ENCODE measurements at places on chromosomes 7 and 10.

DNA sequence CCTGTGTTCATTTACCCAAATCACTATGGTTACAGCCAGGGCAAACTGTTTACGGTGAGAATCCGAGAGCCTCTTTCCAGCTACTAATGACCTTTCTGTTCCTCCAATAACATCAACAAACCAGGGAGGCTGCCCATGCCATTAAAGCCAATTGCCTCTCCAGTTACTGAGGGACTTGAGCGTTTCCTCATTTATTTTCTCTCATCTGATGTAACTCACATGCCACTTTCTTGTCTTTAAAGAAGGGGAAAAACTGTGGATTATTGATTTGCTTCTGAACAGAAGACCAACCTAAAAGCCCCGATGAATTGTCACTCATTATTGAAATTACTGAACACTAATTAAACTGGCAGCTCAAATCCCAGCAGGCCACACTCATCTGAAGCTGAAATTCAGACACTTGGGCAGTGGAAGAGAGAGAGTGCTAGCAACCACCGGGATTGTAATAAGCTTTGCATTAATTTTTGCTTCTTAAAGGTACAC, 595.8 kb upstream of the MKI67 start:
- no peak for DNase-seq

GRCh38 chr7:157503229-157503628, 166.4 kb downstream of the DNAJB6 start:
- DNase-seq, result no peak

DNA sequence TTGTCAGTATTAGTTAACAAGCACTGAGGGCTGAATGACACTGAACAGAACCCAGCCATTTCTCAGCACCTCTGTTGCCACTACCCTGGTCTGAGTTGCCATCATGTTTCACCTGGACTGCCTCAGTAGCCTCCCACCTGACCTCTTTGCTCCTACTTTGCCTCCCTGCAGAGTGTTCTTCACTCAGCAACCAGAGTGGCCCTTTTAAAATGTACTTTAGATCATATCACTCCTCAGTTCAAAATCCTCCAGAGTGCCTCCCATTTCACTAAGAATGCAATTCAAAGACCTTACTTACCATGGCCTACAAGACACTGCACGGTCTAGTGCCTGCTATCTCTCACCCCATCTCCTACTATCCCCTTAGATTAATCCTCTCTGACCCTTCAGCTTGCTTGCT, 214.5 kb downstream of the AUTS2 start:
- no peak for DNase-seq

DNA sequence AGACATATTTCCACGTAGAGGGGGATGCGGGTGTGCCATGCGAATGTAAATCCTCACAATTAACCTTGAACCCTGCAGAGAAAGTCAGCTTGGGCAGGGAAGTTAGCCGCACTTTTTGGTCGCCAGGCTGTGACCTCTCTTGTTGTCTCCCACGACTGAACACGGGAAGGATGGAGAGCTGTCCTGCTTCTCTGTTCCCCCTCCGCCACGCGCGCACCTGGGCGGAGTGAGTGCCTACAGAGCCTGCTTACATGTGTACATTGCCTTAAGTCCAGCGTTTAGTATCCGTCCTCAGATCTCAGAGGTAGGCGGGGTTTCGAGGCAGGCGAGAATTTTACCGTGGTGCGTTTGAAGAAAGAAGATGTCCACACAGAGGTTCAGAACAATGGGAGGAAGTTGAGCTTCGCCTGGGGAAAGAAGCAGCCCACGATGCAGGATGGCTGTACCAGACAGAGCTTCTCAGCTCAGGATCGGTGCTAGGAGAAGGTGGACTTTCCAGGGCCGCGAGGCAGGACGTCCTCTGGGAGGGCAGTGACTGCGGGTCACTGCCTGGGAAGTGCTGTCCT, 482 bp upstream of the ERCC6 start:
- DNase-seq, result peak; percentile 55

- DNase-seq, result no peak
Measured at GRCh38 chr7:114416129-114416990, 1.7 kb downstream of the FOXP2 start.

DNA sequence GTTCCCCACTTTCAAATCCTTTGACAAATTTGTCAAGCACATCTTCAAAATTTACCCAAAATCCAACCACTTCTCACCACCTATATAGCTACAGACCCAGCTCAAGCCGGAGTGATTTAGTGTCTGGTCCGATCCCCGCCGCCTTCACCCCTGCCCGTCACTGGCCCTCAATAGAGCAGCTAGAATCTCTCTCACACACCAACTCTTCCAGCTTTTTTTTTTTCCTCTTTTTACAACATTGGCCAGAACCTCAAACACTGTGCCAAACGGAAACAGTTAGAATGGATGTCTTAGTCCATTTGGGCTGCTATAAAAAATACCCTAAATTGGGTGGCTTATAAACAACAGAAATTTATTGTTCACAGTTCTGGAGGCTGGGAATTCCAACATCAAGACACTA, 41.1 kb upstream of the TMEM72 start:
- no peak for DNase-seq

GRCh38 chr7:50970092-50970491, 187.4 kb upstream of the GRB10 start:
- no peak for DNase-seq

GRCh38 chr7:77205706-77206105, 6.1 kb upstream of the FGL2 start:
- no peak for DNase-seq

DNA sequence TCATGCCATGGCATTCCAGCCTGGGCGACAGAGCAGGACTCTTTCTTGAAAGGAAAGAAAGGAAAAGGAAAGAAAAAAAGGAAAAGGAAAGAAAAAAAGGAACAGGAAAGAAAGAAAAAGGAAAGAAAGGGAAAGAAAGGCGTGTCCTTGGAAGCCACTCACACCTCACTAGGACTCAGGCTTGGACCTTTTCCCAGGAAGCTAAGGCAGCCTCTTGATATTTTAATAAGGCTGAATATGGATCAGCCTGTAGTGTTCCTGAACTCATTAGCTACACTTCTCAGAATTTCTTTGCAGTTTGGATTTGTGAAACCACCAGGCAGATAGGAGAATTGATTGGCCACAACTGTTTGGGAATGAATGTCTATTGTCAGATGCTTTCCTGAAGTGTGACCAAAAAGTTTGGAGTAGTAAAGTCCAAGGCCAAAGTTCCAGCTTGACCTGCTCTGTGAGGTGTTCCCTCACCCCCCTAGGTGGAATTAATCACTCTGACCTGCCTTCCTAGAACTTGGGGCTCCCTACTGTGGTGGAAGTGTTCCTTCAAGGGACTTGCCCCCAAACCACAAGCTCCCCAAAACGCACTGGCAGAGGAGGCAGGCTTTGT, 7.1 kb upstream of the MALSU1 start:
- DNase-seq, result no peak

- no peak for DNase-seq
Measured at GRCh38 chr10:77186936-77187335, 450.7 kb downstream of the KCNMA1 start.

GRCh38 chr10:2978111-2978510, 89.2 kb upstream of the PFKP start:
- peak; percentile 45 for DNase-seq

DNA sequence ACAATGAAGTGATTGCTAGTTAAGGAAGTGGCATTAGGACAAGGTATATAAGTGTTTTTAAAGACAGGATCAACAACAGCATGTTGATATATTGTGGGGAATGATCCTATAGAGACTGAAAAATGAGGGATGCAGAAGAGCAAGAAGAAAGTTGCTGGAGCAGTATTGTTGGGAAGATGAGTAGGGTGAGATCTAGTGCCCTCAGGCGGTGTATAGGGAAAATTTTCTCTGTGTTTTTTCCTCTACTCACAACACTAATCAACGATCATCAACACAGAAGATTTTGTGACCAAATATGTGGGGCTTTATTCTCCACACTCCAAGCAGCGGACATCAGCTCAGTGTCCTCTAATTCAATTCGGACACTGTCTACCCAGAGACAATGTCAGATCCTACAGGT, 9.6 kb upstream of the PTTG1IP2 start:
- no peak for DNase-seq

GRCh38 chr10:91424016-91424415, 13.9 kb downstream of the HECTD2 start:
- no peak for DNase-seq

DNA sequence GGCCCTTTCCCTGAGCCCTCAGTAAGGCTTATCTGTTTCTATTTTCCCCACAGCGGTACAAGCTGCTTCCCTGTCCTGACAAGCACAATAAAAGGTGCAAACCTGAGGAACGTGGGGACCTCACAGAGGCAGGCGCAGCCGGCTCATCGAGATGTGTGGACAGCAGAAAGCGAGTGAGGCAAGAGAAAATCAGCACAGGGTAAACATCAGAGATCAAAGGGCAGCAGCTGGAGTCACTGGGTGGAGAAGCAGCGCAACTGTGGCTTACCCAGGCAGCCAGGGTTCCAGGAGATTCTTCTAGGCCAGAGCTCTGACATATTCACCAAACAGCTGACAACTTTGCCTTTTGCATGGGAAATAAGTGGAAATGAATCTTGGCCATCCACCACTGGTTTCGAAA, 212.6 kb downstream of the WDR11 start:
- DNase-seq, result no peak

- peak; percentile 67 for DNase-seq
Measured at GRCh38 chr10:74640134-74640921, 186.1 kb upstream of the KAT6B start.

DNA sequence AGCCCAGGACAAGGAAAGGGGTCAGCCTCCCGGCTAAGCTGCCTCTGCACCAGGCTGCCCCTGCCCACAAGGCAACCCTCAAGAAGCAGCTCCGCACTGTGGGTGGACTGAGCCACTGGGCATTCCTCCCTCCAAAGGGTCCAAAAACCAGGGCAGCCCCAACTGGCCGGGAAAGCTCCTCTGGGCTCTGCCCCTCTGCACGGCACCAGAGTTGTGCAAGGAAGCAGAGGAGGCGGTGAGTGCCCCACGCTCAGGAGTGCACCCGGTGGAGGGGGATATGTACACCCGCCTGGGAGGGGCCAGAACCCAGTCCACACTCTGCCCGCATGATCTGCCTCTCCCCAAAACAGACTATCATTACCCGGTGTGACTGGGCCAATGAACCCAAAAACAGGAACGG, 43.8 kb downstream of the PTPRN2 start:
- no peak for DNase-seq

- peak; percentile 77 for DNase-seq
Measured at GRCh38 chr10:74150204-74150989, at the start of gene AP3M1. Gene AP3M1 (minus strand): TSS chr10:74150828. CDS start chr10:74138379, 12,449 bp downstream.

DNA sequence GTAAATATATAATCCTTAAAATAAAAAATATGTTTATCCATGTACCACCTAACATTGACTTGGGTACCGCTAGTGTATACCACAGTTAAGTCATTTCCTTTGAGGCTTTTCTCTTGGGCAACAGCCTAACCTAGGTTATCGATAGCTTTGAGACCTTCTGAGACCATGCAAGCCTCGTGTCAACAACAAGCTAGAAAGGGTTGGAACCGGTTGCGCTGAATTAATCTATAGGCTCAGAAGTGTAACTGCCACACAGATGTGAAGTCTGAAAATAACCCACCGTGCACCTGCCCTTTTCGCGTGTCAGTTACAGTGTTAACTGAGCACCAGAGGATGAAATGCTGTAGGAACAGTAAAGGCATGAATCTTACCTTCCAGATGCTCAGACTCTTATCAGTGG, 59.8 kb downstream of the ARID5B start:
- no peak for DNase-seq

- no peak for DNase-seq
Measured at GRCh38 chr7:153440715-153441114, 611.5 kb upstream of the DPP6 start.

GRCh38 chr7:18151422-18151821, 123.8 kb upstream of the PRPS1L1 start:
- DNase-seq, result peak; percentile 10

DNA sequence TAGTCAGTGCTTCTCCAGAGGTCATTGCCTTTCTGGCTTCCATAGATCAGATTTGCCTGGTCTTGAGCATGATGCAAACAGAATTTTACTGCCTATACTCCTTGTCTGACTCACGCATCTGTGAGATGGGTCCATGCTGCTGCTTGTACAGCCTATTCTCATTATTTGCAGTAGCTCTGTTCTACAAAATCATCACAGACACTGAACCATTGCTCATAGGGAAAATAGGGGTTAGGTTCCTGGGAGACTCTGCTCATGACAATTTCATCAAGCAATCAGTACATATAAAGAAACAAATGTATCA, 7.4 kb upstream of the CREB3L2 start:
- DNase-seq, result no peak

DNA sequence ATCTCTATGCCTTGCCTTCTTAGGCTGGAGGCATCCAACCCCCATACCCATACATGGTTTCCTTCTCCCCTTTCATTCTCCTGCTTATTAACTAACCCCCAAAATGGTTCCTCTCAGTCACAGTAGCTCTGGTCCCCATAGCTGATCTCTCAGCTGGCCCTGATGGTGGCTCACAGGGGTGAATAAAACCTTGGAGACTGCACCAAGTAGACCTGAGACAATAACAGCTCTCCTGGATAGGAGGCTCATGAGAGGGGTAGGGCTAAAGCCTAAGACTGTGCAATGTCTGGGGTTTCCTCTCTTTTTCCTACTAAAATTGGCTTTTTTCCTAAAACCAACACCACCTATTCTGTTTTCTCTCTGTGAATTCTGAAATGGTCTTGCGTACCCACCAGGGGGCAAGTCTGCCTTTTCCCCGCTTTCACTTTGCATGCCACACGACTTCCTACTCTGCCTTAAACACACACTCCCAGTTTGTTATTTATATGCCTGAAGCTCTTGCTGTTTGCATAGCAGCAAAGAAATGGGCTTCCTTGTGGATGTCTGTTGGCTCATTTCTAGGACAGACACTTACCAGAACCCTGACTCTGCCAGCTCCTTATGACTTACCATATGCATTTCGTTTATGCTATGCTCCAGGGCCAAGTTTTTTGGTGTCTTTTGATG, 18.4 kb upstream of the PON1 start:
- no peak for DNase-seq

DNA sequence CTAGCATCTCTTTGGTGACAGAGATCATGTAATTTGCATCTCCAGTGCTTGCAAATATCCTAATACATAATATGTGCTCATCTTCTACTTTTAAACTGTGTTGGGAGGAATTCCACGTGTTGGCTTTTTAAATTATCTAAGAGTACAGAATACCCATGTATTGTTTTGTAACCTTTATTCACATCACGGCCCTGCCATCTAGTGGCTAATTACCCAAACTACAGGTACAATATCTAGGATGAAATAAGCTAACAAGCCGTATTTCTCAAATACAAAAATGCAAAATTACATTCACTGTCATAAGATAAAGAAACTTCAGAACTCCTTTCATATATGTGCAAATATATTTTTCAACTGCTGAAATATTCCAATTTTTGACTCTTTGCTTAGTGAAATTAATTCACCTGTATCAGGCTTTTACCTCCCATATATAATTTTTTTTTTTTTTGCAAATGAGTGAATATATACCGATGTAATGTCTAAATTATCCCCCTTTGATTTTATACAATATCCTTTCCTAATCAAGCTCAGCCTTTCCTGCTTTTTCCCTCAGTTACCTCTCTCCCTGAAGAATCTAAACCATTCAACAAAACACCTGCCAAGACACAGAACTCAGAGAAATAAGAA, 30.3 kb upstream of the LSM8 start:
- no peak for DNase-seq
